ENCODE measurements at places on chromosomes 12 and 14.
A peak's percentile ranks its signal among the peaks of the same experiment; 100 is the strongest.

GRCh38 chr12:107277855-107278254 lies 184.5 kb upstream of the CRY1 start:
- no peak for DNase-seq

- DNase-seq: no peak
Observed at GRCh38 chr12:121628037-121628436, 1.7 kb downstream of the ORAI1 start.

- no peak for DNase-seq
Observed at GRCh38 chr12:115437061-115437567, 753.1 kb upstream of the TBX3 start.

- peak; percentile 16 for DNase-seq
Observed at GRCh38 chr14:61569812-61570548, 125.3 kb upstream of the HIF1A start.

DNA sequence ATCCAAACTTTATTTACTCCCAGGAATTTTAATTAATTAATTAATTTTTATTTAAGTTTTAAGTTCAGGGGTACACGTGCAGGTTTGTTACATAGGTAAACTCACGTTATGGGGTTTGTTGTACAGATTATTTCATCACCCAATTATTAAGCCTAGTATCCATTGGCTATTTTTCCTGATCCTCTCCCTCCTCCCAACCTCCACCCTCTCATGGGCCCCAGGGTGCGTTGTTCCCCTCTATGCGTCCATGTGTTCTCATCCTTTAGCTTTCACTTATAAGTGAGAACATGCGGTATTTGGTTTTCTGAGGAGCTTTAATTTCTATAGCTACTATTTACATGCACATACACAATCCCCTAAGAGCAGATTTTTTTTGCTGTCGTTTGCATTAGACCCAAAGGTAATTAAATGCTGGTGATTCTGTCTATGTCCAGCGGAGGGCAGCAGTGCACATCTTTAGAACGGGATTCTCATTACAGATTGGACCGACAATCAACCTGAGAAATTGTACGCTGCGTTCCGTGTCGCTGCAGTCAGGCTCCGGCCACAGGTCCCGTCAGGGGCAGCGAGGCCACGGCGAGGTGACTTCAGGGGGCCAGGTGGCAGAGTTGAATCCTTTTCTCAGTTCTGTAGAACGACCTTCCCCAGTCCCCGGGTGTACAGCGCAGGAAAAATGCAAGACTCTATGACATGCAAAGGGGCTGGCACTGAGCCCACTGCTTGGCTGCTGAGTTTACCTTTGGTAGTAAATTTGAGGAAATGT lies 11.6 kb downstream of the TMEM30B start:
- peak; percentile 76 for DNase-seq

DNA sequence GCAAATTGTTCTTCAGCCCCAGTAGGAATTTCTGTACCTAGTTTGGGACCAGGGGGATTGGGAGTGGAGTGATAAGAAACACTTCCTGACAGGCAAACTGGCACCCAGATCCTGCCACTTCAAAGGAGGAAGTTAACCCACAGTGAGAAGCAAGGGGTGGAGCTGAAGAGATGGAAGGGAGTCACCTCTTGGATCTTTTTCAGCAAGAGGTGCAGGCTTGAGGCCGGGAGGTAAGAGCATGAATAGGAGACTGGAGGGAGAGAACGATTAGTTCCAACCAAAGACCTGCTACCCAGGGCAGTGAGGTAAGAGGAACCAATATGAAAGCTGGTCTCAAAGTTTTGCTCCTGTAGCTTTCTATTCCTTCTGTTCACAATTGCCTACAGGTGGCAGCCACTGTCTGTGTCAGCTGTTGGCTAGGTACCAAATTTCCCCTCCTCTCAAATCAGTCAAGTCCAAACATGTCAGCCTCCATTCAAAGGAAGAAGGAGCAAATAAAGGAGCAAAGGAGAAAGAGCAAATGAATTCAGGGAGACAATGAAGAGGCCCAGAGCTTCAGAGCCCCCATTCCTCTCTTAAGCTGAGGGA lies 14.9 kb upstream of the TAC3 start:
- DNase-seq: no peak

- DNase-seq: no peak
Observed at GRCh38 chr12:108381787-108382436, 42.8 kb upstream of the CMKLR1 start.

- DNase-seq: no peak
Observed at GRCh38 chr12:6269986-6270385, 40.5 kb upstream of the PLEKHG6 start.

DNA sequence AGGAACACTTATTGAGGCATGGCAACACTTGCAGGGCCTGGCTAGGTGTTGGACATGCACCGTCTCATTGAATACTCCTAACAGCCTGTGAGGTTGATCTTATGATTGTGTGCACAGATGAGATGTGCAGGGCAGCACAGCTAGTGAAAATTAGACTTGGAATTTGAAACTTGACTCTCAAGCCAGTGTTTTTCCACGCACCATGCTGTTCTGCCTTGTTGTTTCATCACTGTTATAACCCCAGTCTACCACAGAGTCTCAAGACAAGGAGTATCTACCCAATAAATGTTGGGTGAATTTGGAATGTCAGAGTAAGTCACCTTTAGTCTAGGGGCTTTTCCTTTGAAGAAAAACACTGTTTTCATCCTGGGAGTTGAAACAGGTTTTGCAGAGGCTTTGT lies 55.8 kb upstream of the LRIG3 start:
- no peak for DNase-seq

DNA sequence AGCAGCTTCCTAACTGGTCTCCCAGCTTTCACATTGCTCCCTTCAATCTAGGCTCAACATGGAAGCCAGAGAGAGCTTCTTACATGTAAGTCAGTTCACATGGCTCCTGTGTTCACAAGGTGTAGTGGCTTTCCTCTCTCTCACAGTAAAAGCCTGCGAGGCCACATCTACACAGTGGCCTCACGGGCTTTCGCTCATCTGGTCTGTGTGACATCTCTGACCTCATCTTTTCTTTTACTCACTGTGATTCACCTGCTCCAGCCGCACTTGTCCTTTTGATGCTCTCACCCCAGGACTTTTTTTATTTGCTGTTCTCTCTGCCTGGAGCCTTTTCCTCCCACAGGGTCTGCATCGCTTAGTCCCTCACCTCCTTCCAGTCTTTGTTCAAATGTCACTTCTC lies 122.1 kb downstream of the SLC5A8 start:
- no peak for DNase-seq

- no peak for DNase-seq
Observed at GRCh38 chr14:94451091-94451771, 1.4 kb downstream of the SERPINA11 start.
